ENCODE measurements at places on chromosomes 11 and 22.

DNA sequence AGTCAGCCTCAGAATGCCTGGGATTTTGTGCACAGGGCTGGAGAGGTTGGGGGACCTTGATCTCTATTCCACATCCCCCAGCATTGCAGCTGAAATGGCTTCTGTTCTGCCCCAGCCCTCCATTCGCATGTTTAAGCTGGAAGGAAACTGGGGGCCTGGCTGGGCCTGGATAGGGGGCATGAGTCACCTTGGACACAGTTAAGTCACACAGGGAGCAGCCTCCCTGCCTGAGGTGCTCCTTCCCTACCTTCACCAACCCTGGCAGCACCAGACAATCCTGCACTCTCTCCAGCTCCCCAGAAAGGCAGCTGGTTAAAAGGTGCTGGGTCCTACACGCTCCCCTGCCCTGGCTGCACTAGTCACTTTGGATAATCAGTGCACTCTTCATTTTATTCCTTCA, 763 bp downstream of the SMIM45 start:
- DNase-seq, result no peak

GRCh38 chr22:17968126-17968525, 56.2 kb downstream of the MICAL3 start:
- DNase-seq, result no peak

DNA sequence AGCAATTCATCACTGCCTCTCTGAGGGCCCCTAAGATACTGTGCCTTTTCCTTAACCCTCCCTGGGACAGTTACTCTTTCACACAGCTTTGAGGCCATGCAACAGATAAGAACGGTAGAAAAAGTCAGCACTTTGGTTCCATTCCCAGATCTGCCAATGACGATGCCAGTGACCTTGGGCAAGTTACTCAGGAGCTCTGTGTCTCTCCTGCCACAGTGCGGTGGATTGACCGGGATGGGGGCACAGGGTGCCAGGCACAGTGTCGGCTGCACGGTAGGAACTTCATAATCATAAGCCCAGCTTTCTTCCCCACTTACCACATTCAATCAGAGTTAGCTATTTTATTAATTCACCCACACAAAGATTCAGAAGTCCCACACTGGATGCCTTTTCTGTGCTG, 1041.8 kb downstream of the TBC1D22A start:
- DNase-seq, result no peak

GRCh38 chr22:36365020-36365411, 22.8 kb downstream of the MYH9 start:
- DNase-seq, result peak; percentile 87

GRCh38 chr11:117327567-117328374, at the start of gene CEP164:
TSS of gene CEP164 (plus strand) at chr11:117327854. CDS start at chr11:117338587, 10,733 bp downstream.
- DNase-seq, result peak; percentile 98

GRCh38 chr22:44638971-44639760, 62.8 kb upstream of the PRR5 start:
- DNase-seq, result peak; percentile 73

DNA sequence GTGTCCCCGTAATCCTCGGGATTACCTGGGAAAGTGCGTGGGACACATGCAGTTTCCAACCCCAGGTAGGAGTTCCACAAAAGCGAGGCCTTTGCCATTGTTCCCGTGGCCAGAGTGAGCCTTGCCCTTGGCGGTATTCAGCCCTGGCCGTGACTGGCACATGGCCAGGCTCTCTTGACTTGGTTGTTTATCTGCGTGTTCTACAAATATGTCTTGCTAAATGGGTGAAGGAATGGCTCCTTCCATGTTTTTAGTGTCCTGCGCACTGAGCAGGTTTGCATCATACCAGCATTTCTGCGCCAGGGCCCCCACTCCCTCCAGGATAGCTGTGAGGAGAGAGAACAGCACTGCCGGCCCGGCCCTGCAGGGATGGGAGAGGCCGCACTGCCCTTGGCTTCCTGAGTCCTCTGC, 20.0 kb downstream of the POLR3H start:
- DNase-seq, result peak; percentile 21

GRCh38 chr22:43849731-43850130, 12.6 kb downstream of the SULT4A1 start:
- no peak for DNase-seq

DNA sequence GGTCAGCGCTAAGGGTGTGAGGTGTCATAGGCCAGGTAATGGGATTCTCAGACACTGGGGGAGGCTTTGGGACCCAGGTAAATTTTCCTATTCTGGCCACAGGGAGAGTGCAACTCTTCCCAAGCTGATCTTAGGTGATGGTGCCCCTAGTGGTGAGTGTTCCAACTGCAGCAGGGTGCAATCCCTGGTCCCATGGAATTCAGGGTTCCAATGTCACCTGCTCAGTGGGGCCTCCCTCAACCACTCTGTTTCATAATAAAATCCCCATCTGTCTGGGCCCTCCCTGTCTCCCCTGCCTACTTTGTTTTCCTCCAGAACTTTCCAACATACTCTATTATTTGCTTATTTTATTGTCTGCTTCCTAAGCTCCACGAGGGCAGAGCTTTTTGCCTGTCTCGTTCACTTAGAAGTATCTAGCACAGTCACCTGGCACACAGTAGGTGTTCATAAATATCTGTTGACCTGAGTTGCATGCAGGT, 2.9 kb upstream of the SGSM1 start:
- peak; percentile 26 for DNase-seq

- no peak for DNase-seq
Observed at GRCh38 chr11:33529461-33529860, 171.2 kb downstream of the C11orf91 start.

DNA sequence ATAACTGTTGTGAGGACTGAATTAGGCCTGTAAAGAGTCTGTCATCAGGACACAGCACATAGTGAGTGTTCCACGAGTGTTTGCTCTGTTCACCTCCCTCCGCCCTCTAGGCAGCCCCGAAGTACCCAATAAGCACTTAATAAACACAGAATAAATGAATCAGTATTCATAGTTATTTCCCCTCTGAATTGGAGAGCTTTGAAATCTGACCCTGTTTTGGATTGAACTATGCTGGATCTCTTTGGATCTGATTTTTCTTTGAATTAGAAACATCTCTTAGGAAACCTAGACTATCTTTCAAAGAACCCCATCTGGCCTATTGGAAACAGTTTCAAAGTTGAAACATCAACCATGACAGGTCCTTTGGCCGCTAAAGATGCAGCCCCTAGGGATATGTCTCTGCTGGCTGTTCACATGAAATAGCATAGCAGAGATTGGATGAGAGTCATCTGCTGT, 615.5 kb downstream of the NTM start:
- peak; percentile 21 for DNase-seq

- DNase-seq, result peak; percentile 23
Observed at GRCh38 chr22:38973289-38974169, 8.6 kb upstream of the APOBEC3B start.

- DNase-seq, result no peak
Observed at GRCh38 chr22:25735650-25736049, 6.3 kb upstream of the MYO18B start.

DNA sequence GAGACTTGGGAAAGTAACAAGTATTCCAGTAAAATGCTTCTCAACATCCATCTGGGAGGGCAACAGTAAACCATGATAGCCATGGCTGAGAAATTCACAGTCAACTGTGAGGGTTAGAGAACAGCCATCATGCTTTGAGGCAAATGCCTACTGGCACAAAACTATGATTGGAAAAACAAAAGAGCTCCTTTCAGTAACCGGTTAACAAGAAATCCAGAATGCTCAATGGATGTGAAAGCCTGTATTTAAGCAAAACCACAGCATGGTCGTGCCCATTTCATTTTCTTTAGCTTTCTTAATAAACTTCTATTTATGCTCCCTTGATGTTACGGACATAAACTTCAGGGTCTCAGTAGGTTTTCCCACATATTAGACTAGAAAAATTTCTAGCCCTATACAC, 139.5 kb downstream of the SOX6 start:
- DNase-seq, result no peak

DNA sequence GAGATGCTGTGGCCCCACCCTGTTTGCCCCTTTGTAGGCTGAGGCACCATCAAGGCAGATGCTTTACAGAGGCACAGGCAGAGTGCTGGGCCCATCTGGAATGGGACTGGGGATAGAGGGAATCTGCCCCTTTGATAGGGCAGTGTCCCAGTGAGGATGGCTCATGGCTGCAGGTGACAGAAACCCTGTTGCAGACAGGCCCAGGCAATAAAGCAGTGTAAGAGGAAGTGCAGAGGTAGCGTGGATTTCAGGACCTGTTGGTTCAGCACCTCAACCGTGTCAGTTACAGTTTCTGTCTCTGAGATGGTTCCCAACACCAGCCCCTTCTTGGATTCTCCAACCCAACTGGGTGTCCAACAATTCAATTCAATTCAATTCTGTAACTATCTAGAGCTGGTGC, 25.1 kb downstream of the PRDM11 start:
- no peak for DNase-seq

- no peak for DNase-seq
Observed at GRCh38 chr22:25623310-25623734, 58.8 kb downstream of the GRK3 start.

GRCh38 chr22:19869497-19870152, 15.0 kb upstream of the GNB1L start:
- no peak for DNase-seq

- no peak for DNase-seq
Observed at GRCh38 chr22:44907765-44908737, 101.8 kb downstream of the PHF21B start.

DNA sequence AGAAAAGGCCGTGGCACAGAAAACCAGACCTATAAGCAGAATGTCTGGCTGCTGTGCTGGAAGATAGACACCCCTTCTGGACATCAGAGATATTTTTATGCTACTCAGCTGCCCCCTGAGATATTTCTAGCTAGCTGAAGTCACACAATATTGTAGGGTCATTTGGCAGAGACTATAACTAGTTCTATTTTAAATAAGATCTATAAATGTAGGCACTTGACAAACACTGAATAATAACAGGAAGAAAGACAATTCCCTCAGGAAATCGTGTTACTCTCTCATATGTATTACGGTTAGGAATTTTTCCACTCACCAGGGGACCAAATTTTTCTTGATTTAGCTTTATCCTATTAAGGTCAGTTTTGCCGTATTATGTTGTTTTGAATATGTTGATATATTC, 845.4 kb downstream of the OPCML start:
- DNase-seq, result no peak

- DNase-seq, result no peak
Observed at GRCh38 chr11:81241672-81242275, 1491.9 kb downstream of the FAM181B start.

DNA sequence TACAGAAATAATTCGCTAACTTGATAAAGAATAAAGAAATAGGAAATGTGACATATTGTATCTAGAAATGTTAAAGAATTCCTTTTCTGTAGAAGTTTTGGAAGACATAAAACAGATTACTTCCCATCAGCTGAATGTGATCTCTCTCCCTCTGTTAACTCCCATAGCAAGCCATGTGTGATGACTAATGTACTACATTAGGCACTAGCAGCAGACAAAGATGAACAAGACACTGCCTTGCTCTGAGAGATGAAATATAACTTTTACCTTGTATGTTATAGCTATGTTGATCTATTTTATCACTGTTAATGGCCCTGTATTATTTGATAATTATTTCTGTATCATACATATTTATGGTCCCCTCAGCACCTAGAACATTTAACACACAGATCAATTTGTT, 817.2 kb downstream of the LRRC4C start:
- DNase-seq, result no peak

DNA sequence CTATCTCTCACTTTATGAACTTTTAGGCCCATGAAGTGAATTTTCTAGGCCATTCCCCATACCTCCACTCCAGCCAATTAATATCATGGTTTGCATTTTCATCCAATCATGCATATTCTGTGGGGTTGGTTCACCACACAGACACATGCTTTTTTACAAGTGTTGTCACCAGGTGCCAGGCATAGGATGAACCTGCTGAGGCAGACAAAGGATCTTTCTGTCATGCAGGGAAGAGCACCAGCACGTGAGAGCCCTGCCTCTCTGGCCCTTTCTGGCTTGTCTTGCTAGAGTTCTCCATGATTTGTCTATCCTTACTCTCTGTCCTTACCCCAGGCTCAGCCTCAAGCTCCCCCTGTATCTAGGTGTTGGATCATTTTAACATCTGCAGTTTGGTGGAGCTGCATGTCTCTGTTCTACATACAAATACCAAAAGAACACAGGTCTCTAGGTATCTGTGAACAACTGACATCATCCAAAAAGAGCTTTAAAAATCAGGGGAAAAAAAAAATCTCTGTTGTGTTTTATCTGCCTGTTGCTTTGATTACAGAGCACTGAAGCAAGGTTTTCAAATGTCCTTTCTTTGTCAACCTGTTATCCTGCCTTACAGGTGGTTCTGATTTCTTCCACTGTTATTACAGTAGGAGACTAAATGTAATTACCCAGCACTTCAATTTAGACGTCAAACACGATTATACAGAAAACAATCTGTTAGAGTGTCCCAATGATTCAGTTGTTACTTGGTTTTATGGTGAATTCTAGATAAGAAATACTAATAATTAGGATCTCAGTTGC, 58.4 kb upstream of the GRAMD1B start:
- DNase-seq, result no peak

GRCh38 chr11:121889186-121889585, 226.8 kb downstream of the BLID start:
- peak; percentile 56 for DNase-seq

DNA sequence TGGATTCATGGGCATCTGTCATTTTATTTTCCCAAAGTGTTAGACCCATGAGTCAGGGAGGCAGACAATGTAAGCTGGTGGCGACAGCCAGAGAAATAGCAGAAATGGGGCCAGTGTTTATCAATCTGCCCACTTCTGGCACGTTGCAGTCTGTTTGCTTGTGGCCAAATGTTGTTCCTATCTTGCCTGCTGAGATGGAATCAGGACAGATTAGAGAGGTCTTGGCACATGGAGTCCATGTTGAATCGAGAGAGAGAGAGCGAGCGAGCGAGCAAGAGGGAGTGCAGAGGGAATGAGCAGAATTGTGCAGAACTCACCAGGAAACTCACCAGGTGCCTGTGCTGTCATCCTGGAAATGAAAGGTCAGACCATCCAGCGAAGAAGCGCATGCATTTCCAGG, 21.9 kb upstream of the PARVG start:
- DNase-seq, result no peak

DNA sequence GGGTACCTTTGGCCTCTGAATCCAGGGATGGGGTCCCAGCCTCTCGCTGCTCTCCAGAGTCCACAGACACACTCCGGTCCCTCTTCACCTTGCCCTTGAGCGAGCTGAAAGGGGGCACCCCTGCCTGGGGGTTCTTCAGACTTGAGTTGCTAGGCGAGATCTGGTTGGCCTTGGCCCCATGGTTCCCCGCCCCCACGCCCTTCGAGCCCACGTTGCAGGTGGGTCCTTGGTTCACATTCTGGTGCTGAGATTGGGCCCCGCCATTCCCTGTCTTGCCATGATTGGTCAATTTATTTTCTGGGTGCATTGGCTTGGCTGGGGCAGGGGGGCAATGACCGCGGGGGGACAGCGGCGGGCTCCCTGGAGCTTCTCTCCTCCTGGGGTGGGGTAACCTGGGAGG, 17.5 kb downstream of the BCL9L start:
- no peak for DNase-seq

DNA sequence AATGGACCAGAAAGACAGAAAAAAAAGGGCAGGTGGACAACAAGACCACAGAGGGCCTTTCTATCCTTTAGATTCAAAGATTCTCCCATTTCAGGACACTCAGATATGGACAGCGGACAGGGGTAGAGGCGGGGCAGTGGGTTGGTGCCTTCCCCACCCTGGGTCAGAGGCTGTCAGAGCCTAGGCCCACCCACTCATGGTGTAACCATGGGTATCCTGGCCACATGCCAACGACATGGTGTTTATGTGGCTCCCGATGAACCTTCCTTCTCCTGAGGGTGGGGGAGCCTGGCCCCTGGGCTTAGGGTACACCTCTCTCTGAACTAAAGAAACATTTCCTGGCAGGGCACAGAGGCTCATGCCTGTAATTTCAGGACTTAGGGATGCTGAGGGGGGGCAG, 14.3 kb upstream of the P2RY2 start:
- no peak for DNase-seq

GRCh38 chr11:117020287-117020686, 77.9 kb downstream of the SIK3 start:
- no peak for DNase-seq
